ENCODE measurements at places on chromosomes 16 and 17. TPM values are rescaled to one million over a fixed set of nuclear protein-coding genes. Genes with fewer than 3 reads are reported as not detected.

CPD gene
- 53.4 TPM for total RNA-seq

USP22 gene
- 386 TPM for total RNA-seq

FOXO3B gene
- 25.8 TPM for total RNA-seq

GABARAP gene
- 479 TPM for total RNA-seq

PIK3R5 gene
- 1.4 TPM for total RNA-seq

SOST gene
- total RNA-seq: not detected

EVPL gene
- total RNA-seq: not detected

DNAH3 gene
- 0.07 TPM for total RNA-seq

TP53TG3B gene
- not detected for total RNA-seq

KCNAB3 gene
- 19.9 TPM for total RNA-seq

OR3A3 gene
- not detected for total RNA-seq

SLC52A1 gene
- total RNA-seq: not detected

TTYH2 gene
- 3.0 TPM for total RNA-seq

Measured in neural crest cell (in vitro differentiated cells).